Stimulated activated CD8-positive, alpha-beta memory T cell treated with anti-CD3 and anti-CD28 coated beads, Interleukin-2, amount 100 ng/mL, for 48 hours (primary cell): ENCODE measurements at places on chromosomes 4 and X.

GRCh38 chr4:4217113-4217512 lies 9.6 kb downstream of the OTOP1 start:
- no peak for DNase-seq

DNA sequence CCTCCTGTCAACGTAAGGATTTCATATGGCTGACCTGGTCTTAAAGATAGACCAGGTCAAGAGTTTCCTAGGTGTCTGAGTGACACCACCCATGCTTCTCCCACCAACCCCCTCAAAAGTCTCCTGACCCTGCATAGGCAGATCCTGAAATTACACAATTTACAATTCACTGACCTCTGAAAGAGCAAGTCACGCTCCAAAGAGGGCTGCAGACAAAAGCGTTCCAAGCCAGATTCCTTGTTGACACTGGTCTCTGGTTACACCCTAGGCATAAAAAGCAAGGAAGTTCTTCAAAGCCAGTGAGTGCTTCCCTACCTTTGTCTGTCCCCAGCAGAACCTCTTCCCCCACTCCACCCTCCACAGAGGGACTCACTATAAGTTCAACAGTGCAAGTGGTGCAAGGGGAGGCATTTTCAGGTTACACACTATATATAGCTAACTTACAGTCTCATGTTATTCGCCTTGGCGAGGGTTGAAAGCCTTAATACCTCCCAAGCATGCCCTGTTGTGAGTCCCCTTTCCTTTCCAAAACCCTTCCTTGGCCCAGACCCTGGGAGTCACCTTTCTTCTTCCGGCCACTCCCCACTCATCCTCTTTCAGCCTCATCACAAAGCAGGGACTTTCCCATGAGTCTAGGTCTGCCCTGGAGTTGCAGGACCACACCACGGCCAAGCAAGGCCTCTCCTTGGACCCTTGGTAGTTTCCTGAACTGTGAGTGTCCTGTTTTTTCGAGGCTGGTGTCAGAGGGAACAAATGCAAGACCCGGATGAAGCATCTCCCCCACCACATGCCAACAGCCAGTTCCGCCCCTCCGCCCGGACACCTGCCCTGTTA lies 58.0 kb upstream of the KLF3 start:
- DNase-seq, result no peak

GRCh38 chr4:68744368-68744767 lies 71.4 kb upstream of the UGT2B10 start:
- DNase-seq, result no peak

DNA sequence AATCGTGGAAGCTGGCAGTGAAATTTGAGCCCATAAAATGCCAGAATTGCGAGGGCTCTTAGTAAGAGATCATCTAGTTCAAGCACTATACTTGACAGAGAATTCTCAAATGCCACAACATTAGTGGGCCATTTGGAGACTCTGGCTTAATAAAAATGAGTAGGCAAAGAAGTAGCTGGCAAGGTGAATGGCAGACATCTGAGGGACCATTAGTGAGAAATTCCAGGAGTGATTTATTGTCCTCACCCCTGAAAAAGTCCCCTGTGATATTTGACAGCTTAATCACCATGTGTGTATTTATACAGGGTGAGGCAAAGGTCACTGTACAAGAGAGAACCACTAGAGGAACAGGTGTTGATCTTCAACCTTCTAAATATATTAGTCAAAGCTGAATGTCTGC lies 207.5 kb downstream of the CHRDL1 start:
- DNase-seq, result no peak

- DNase-seq, result no peak
Measured at GRCh38 chr4:128565565-128566186, 243.8 kb upstream of the JADE1 start.

DNA sequence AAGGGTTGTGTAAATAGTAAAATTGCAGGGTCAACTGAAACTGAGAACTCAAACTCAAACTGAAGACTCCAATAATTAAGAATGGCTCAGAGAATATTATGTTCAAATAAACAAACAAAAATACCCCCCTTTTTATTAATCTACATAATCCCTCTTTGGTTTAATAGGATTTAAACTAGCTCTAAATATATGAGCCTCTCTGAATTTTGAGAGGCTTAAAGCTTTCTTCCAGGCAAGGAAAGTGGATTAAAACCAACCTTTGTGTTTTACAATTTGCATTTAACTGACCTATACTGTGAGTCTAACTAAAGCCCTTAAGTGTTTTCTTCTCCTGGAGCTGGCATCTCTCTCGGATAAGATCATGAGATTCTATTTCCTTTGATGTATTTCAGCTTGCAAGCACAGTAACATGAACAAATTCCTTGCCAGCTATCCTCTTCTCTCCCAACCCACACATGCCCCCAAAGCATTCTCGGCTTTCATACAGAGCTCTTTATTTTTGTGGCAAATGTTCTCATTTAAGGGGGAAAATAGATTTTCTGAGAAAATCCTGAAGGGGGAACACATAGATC lies 1310.8 kb upstream of the AGA start:
- DNase-seq, result no peak

DNA sequence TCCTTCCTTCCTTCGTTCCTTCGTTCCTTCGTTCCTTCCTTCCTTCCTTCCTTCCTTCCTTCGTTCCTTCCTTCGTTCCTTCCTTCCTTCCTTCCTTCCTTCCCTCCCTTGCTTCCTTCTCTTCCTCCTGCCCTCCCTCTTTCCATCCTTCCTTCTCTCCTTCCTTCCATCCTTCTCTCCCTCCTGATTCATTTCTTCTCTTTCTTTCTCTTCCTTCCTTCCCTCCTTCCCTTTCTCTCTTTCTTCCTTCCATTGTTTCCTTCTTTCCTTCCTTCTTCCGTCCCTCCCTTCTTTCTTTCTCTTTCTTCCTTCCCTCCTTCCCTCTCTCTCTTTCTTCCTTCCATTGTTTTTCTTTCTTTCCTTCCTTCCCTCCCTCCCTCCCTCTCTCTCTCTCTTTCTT lies 14.5 kb downstream of the CSF2RA start:
- no peak for DNase-seq

DNA sequence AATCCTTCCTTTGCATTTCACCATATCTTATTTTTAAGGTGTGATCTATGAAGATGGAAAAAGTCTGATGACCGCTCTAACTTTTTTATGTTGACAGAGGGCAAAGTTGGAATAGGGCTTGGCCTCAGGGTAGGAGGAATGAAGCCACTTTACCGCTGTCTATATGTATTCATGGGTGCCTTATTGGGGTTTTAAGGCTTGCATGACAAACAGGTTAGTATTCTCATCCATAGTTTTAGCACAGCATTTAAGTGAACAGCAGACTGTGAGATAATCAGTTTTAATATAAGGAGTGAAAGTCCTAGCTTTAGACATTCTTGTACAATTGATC lies 81.7 kb upstream of the BMP2K start:
- no peak for DNase-seq

DNA sequence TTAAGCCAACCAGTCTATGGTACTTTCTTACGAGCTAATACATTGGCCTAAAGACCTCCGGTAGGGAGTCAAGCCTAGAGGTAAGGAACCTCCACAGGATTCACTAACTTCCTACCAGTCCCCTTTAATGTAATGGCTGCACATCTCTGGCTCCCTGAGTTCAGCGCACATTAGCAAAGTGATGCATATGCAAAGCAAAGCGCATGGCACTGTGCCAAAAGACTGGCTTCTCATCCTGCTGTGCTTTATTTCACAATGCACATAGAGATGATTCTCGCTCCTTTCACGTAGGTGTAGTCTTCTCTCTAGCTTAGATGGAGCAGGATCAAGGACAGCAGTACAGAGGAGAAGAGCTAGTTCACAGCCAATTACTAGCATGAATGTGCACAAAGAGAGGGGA lies 14.6 kb upstream of the CLTRN start:
- no peak for DNase-seq

DNA sequence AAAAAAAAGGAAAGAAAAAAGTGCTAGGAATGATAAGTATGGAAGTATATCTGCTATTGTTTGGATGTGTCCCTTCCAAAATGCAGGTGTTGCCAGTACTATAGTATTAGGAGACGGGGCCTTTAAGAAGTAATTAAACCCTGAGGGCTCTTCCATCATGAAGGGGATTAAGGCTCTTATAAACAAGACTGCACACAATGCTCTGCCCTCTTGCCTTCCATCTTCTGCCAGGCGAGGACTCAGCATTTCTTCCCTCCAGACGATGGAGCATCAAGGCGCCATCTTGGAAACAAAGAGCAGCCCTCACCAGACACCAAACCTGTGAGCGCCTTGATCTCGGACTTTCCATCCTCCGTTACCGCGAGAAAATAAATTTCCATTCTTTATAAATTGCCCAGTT lies 120.1 kb upstream of the GPM6A start:
- DNase-seq, result no peak

DNA sequence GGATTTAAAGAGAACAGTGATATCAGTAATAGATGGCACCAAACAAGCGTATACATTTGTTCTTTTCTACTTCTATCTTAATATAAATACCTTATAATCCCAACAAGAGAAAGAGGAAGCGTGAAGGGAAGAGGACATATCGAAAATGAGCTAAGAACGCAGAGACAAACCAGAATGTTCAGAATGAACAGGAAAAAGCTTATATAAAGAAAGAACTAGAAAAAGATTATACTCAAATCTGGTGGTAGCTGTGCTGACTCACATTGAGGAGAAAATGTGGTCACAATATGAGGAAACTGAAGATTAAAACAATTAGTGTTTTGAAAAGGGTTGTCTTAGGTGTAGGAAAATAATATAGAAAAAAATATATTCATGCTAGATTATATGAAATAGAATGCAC lies 2.0 kb upstream of the GPR34 start:
- no peak for DNase-seq

DNA sequence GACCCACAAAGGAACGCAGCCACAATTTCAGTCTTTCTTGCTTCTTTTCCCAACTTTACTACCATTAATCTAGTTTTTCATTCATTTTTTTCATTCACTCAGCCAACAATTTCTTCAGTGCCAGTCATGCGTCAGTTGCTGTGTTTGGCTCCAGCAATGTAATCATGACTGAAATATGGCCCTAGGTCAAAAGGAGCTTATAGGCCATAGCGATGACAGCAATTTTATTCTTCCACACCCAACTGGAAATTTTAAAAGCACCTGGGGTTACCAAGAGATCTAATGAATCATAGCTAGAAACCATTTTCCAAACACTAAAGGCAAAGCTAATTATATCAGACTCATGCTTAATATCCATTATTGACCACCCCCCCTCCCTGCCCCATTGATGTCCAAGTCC lies 29.8 kb upstream of the C1QTNF7 start:
- DNase-seq, result no peak

- no peak for DNase-seq
Measured at GRCh38 chr4:3483471-3483921, 20.4 kb downstream of the DOK7 start.

DNA sequence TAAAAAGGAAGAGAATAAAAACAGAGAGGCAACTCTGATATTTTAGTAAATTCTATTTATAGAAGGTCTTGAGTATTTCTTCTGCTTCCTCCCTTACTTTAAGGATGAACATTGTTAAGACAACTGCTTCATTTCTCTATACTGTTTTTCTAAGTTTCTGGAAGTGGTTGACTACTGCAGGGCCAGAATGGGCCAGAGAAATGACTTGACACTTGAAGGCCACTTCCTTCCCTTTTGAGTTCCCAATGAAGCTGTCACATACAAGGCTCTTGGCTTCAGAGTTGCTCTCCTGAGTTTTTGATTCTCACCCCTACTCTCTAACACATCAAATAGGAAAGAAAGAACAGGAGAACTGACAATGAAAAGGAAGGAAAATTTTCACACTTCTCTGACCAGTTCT lies 37.6 kb downstream of the PKD2 start:
- DNase-seq, result no peak

DNA sequence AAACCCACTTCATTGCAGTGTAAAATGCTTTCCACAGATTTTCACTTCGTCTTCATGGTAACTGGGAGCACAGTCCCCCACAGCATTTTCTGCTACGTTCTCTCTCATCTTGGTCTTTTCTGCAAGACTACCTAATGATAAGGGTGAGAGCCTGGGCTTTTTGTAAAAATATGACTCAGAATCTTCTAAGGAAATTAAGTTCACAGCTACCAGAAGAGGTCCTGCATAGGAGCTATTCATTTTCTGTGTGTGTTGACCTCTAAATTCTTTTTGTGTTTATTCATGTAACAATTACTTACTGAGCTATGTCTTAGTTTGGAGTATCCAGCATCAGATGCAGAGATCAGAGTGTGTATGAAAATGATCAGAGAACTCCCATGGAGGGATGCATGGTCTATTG lies 192.2 kb downstream of the CPEB2 start:
- no peak for DNase-seq

DNA sequence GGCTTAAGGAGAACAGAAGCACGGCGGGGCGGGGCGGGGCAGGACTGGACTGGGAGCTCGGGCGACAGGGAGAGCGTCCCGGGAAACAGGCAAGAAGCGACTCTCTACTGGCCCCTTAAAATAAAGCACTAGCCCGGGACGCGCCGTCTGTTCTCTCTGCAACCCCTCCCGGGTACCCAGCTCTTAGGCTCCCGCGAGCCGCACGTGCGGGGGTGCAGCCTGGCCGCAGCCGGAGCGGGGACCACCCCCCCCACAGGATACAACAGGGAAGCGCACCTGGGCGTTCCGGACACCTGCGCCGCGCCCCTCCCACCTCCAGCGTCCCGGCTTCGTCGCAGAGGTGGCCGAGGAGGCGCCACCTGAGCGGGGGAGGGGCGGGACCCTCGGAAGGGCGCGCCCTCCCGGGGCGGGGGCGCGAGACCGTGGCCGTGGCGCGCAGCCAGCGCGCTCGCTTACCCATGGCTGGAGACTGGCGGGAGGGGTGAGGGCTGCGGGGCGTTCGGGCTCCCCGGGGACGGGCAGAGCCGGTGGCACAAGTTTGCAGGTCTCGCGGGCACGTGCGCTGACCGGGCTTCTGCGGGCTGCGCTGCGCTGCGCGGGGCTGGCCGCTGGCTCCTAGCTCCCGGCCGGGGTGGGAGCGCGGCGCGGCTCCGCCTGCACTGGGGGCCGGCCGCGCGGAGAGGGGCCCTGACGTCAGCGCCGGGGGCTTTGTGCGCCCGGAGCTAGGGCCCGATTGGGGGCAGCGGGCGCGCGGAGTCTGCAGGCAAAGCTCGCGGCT lies 91.5 kb downstream of the GEMIN8 start:
- DNase-seq, result no peak

DNA sequence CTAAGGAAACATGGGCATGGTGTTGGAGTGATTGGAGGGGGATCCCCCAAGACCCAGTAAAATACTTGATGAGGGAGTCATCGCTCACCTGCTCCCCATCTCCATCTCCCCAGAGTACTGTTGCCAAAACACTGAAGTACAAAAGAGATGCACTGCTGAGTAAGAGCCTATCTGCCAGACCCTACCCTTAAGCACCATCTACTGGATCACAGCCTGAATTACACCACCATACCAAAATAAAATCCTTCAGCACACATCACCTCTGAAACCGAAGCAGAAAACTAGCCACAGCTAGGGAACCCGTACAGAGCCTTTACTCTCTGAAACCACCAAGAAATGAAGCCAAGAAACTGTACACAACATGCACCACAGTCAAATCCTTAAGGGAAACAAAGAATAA lies 466.3 kb upstream of the ACTRT1 start:
- no peak for DNase-seq

DNA sequence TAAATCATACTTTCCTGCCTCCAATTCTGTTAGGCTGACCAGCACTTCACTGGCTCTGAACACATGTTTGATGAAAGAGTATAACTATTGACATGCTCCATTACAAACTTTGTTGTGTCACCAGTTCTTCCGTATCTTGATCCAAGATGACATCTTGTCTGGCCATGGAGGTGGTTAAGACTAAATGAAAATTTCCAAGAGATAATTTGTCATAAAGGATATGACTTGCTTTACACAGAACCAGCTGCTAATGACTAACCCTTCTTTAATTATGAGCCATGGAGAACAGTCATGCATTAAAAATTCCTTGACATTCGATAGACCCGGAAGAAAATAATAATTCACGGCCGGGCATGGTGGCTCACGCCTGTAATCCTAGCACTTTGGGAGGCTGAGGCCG lies 17.7 kb upstream of the N4BP2 start:
- DNase-seq, result no peak
